ENCODE measurements at places on chromosomes 5 and 9.

- DNase-seq: no peak
Measured at GRCh38 chr5:127886081-127886480, 182.9 kb downstream of the CCDC192 start.

DNA sequence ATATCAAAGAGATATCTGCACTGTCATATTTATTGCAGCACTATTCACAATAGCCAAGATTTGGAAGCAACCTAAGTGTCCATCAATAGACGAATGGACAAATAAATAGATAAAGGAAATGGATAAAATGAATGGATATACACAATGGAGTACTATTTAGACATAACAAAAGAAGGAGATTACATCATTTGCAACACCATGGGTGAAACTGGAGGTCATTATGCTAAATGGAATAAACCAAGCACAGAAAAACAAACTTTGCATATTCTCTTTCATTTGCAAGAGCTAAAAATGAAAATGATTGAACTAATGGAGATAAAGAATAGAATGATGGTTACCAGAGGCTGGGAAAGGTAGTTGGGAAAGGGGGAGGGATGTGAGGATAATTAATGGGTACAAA, 155.0 kb upstream of the PTGER4 start:
- DNase-seq: no peak

DNA sequence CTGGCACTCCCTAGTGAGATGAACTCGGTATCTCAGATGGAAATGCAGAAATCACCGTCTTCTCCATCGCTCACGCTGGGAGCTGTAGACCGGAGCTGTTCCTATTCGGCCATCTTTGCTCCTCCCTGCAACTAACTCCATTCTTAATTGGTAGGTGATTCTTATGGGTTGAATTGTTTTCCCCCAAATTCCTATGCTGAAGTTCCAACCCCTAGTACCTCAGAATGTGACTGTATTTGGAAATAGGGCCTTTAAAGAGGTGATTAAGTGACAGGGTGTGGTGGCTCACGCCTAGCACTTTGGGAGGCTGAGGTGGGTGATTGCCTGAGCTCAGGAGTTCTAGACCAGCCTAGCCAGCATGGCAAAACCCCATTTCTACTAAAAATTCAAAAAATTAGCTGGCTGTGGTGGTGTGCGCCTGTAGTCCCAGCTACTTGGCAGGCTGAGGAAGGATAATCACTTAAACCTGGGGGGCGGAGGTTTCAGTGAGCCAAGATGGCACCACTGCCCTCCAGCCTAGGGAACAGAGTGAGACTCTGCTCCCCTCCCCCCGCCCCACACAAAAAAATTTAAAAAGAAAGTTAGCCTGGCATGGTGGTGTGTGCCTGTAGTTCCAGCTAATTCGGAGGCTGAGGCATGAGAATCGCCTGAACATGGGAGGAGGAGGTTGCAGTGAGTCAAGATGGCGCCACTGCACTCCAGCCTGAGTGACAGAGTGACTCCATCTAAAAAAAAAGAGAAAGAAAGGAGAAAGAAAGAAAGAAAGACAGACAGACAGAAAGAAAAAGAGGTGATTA, 25.2 kb upstream of the FOCAD start:
- DNase-seq: no peak

- no peak for DNase-seq
Measured at GRCh38 chr5:140151144-140152021, 23.6 kb upstream of the CYSTM1 start.

DNA sequence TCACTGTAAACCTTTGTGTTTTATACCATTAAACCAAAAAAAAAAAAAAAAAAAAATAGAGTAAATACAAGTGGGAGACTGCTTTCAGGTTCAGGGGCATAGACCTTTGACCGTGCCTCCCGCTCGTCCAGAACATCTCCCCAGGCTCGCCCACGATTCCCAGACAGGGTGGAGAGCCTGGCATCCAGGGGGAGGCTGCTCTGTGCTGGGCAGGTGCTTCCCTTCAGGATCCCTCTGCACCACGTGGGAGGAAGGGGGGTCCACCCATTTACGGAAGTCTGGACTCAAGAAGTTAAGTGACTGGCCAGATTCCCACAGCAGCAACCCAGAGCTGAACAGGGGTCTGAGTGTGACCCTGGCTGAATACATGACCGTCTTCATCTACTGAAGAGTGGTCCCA, 125.4 kb upstream of the LMX1B start:
- DNase-seq: no peak

GRCh38 chr5:141732417-141732816, 50.4 kb upstream of the ARAP3 start:
- DNase-seq: no peak

- no peak for DNase-seq
Measured at GRCh38 chr9:126490214-126490631, 123.5 kb upstream of the LMX1B start.

DNA sequence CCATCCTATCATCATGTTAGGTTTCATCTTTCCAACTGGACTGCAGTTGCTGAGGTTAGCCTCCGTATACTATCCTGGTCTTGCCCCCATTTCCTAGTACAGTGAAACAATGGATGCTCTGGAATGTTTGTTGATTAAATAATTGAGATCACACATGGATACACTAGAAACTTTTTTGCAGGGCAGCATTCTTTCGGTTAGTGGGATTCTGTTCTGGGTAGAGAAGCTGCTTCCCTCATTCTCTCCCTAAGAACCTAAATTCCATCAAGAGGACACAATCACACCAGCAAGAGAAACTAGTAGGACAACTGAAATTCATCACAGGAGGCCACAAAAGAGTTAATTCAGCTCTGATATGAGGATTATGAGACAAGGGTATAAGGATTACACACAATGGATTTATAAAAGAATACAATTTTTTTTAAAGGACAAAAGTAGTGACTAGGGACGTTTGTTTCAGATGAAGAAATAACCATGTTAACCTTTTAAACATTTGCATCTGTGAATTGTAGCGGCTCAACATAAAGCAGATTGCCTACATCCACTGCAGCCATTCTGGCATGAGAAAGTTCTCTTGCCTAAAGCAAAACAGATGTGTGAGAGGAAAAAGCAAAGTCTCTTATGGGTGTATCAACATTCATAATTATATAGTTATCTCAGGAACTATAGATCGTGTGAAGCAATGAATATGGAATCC, 162.7 kb upstream of the LHFPL2 start:
- no peak for DNase-seq

- no peak for DNase-seq
Measured at GRCh38 chr5:172745406-172745805, 25.6 kb downstream of the DUSP1 start.

GRCh38 chr5:59835800-59836199, 57.7 kb downstream of the PDE4D start:
- DNase-seq: no peak

Data from anterior cingulate cortex (tissue), 58 donors.